Heart left ventricle (tissue), 16 donors: ENCODE measurements at places on chromosomes 3 and 15. TPM values are rescaled to one million over a fixed set of nuclear protein-coding genes. Genes with fewer than 3 reads are reported as not detected.

GRCh38 chr15:73924171-73924921 is 1.9 kb upstream of the LOXL1 start:
- no peak for DNase-seq

GRCh38 chr3:15809313-15809712 is 11.5 kb upstream of the ANKRD28 start:
- DNase-seq = no peak

Gene KBTBD13
- 7.9 TPM for total RNA-seq

Gene CYP11A1
- 2.9 TPM for total RNA-seq

DNA sequence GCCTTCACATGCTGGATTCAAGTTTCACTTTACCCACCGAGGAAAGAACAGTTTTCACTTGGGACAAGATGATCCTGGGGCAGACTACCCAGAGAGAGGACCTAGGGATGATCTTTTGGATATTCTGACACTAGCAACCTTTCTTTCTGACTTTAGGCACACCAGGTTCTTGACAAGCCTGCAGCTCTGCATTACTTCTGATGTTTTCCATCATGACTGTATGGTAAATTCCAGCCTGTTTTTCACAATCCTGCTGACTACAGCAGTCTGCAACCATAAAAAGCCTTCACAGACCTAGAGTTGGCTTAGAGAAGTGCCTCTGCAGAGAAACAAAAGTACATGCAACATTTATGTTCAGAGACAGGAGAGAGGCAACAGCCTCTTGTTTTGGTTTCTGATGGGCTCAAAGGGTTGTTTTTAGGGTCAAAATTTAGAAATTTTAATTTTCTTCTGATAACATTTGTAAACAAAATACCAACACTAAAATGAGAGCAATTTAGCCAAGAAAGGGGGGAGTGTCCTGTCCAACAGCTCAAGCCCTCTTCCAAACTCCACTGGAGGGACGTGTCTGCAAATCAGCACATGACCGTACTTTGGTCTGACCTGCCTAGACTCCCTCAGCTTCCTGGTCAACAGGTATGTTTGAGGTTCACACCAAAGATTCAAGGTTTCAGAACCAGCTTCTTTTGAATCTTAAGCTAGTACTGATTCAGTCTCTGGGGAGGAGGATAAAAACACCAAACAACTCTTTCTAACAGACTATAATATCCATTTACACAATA is 799 bp downstream of the ABI3BP start:
- no peak for DNase-seq

DNA sequence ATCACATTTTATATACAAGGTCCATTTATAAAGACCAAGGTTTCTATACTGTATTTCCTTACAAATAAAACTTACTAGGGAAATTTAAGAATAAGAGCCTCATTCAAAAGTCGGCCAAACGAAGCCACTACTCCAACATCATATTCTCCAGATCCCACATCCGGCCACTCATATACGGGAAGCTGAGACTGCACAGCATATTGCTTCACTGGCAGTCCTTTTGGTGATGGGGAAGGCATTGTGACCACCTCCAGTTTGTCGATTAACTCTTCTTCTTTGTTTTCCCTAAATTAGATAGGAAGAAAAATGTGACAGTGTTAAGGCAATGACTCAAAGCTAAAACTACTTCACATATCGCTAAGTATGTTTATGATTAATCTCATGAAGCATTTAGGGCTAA is 2.7 kb downstream of the MTFMT start:
- DNase-seq = no peak

GRCh38 chr15:58484791-58485600 is 53.2 kb downstream of the LIPC start:
- DNase-seq = no peak
